ENCODE measurements at places on chromosomes 3 and 15. TPM values are rescaled to one million over a fixed set of nuclear protein-coding genes. Genes with fewer than 3 reads are reported as not detected.

GRCh38 chr3:24591661-24592555 is 97.3 kb upstream of the THRB start:
- no peak overlapping the region for H3K4me3 ChIP-seq
- H3K4me1 ChIP-seq = peaks cover 2% of the 10 kb centered on the region
- no peaks in the 10 kb centered on the region for H3K36me3 ChIP-seq
- H3K27ac ChIP-seq = peak overlapping the region; percentile 61
- no peak for DNase-seq
- no peaks in the 10 kb centered on the region for H3K27me3 ChIP-seq

Gene KCNAB1
- polyA plus RNA-seq = not detected

Gene SERF2
- polyA plus RNA-seq = 2,526 TPM

Gene NMNAT3
- 9.9 TPM for polyA plus RNA-seq

DNA sequence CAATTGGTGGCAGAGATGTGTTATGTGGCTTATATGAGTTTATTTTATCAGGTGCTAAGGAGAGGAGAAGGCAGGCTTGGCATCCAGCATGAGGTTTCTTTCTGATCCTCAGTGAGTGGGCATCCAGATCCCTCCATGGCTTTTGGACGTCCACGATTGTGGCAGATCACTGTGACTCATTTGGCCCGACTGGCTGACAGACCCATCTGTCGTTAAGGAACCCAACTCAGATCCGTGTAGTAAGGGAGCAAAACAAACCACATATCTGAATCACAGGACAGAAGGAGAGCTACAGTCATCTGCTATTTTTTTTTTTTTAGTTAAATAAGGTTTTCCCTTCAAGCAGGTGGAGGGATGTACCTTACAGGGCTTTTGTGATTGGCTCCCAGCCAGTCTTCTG is 197.0 kb upstream of the KCNH8 start:
- no peak overlapping the region for H3K27ac ChIP-seq
- no peaks in the 10 kb centered on the region for H3K27me3 ChIP-seq
- no peaks in the 10 kb centered on the region for H3K36me3 ChIP-seq
- no peak for DNase-seq

- no peak overlapping the region for H3K27ac ChIP-seq
- no peaks in the 10 kb centered on the region for H3K27me3 ChIP-seq
- no peak overlapping the region for H3K4me3 ChIP-seq
- DNase-seq = no peak
These were observed 310.0 kb downstream of the SHQ1 start for GRCh38 chr3:72538070-72538745.
